ENCODE measurements at places on chromosomes 5 and 9.

- no peak for DNase-seq
Observed at GRCh38 chr5:125835293-125836172, 587.7 kb upstream of the GRAMD2B start.

GRCh38 chr9:28801144-28801799 is 1228.0 kb upstream of the C9orf72 start:
- no peak for DNase-seq

- no peak for DNase-seq
Observed at GRCh38 chr5:131214609-131215227, 44.0 kb downstream of the LYRM7 start.

DNA sequence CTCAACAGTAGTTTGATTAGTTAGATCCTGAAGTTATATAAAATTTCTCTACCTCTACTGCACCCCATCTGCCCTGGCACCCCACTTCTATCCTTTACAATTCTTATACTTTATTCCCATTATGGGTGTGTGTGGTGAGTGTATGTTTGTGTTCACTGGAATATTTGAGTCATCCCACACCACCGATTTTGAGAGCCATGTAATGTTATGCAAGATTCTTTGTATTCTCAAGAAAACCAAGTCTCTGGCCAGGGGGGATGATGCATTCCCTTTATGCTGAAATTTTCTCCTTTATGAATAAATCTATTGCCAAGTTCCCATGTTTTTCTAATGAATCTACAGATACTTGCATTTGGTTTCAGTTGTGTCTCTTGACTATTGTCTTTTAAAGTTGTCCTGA is 266.8 kb downstream of the ARHGEF28 start:
- DNase-seq, result no peak

DNA sequence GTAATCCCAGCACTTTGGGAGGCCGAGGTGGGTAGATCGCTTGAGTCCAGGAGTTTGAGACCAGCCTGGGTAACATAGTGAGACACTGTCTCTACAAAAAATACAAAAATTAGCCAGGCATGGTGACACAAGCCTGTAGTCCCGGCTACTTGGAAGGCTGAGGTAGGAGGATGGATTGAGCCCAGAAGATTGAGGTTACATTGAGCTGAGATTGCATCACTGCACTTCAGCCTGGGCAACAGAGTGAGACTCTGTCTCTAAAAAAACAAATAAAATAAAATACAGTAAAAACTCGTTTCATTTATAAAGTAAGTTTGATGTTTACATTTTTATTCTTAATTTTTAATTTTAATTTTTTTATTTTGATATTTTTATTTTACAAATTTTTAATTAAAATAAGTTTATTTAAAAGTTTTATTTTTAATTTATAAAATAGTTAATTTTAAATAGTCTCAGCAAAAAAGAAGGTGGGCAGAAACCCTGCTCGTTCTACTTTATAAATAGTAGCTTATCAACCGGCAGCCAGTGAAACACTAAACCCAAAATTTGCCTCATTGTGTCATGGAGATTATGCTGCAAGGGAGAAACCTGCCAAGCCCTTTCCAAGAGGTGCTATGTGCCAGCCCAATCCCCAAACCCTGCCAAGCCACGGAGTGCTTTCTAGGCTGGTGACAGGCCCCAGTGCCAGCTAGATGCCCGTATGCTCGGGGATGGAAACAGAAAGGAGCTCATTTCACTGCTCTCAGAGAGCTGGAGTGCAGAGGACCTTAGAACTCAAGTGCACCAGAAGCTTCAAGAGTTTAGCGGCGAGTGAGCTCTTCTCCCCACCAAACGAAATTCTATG is 38.9 kb downstream of the SERINC5 start:
- no peak for DNase-seq

Data from COR-L47 (cell line).